ENCODE measurements at places on chromosomes 7 and 10.

- no peak for DNase-seq
Observed at GRCh38 chr7:18081617-18082016, 54.0 kb upstream of the PRPS1L1 start.

- no peak for DNase-seq
Observed at GRCh38 chr7:122166275-122166674, 22.2 kb upstream of the AASS start.

DNA sequence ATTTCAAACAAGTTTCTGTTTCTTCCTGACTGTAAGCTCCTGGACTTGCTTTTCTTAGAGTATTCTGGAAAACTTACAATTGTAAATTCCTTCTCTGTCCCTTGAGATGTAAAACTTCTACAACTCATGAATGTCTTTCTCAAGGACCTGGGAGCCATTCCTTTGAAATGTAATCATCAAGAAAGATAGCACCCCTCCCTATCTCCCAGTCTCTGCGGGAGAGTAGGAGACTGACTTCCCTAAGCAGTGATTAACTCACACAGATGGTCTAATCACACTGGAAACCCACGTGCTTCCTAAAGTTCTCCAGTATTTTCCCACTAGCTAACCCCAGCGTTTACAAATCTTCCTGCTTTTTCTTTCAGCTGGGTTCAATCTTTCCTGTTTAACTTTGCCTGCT is 549.4 kb downstream of the SORCS1 start:
- DNase-seq = no peak

DNA sequence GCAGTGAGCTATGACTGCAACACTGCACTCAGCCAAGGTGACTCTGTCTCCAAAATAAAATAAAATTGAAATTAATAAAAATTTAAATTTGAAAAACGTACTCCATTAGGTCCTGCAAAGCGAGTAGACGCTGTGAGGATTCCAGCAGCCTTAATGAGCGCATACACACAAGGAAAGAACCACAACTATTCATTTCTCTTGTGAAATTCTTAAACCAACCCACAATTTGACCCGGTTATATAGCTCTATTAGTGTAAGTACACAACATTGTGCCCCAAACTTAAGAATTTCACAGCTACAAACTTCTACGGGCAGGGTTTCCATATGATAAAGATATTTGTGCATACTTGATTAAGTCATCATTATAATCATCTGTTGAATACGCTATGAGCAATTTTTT is 84.4 kb downstream of the PARD3 start:
- no peak for DNase-seq

GRCh38 chr10:24009115-24009514 is 199.8 kb upstream of the KIAA1217 start:
- no peak for DNase-seq

GRCh38 chr10:122699796-122700455 is at the start of gene C10orf120:
Gene C10orf120 (minus strand): TSS chr10:122699846. CDS start chr10:122699790, 56 bp downstream.
- no peak for DNase-seq

GRCh38 chr7:20249376-20249775 is 32.2 kb upstream of the MACC1 start:
- no peak for DNase-seq

DNA sequence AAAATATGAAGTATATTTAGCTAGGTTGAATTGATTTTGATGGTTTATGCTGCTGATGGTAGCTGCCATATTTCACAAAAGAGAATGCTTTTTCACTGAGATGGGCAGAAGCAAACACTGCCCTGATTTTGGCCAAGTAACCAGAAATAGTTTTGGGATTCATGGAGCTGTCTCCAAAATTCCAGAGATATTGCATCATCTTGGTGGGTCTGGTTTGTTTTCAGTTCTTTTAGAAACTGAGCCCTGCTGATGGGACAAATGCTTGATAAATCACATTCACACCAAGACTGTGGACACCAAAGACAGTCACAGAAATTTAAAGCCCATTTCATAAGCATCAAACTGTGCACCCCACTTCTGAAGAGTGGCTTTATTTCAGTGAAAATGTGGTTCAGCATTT is 140.5 kb downstream of the BICC1 start:
- DNase-seq = no peak

DNA sequence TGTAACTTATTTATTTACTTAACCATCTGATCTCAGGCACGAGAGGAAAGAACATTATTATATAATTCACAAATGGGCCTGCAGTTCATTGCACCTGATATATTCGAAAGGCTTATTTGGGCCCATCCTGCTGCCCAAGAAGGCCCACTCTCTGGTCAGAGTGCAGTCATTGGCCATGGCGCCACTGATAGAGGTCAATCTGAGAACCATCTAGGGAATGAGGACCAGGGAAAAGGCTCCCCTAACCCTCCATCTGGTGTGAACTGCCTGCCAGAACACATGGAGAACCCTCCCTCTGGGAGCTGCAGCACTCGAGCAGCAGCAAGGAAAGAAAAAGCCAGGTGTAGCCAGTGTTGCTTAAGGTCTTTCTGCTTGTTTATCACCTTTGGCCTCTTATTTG is 136.6 kb downstream of the REEP3 start:
- DNase-seq = no peak

GRCh38 chr10:52952391-52953055 is 179.9 kb upstream of the MBL2 start:
- no peak for DNase-seq

- DNase-seq = no peak
Observed at GRCh38 chr10:61385231-61386001, 67.8 kb downstream of the TMEM26 start.

DNA sequence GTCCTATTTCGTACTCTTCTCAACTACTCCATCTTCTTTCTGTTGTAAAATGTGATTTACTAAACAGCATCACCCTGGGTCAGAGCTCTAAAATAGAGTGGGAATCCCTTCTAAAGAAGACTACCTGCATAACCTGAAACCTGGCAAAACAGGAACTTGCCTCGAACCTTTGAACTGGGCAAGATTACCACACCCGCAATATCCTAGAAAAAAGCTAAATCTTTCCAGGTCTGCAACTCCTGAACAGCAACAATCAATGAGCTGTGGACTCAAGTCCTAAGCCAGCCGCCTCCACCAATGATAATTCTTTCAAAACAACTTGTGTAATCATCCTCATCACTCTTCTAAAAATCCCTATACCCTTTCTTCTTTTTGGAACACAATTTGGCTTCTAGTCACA is 824.2 kb upstream of the COBL start:
- DNase-seq = no peak

GRCh38 chr7:27150568-27151340 is 1.6 kb downstream of the HOXA3 start:
- no peak for DNase-seq

DNA sequence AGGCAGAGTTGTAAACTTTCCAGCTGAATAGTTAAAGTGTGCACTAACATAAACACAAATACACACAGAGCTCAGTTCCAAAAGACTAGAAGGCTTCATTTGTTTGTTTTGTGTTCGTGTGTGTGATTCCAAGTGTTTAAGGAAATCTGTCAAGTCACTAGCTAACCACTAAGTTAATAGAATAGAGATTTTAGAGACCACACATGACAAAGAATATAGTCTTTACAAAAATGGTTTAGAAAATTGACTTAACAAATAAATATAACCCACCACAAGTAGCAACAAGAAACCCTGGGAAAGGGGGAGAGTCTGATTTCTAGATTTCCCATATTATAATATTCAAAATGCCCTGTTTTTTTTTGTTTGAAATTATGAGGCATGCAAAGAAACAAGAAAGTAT is 209.4 kb downstream of the FZD1 start:
- no peak for DNase-seq

- DNase-seq = no peak
Observed at GRCh38 chr7:41451826-41452225, 251.1 kb downstream of the INHBA start.

GRCh38 chr10:3747984-3748383 is 37.0 kb downstream of the KLF6 start:
- DNase-seq = no peak

DNA sequence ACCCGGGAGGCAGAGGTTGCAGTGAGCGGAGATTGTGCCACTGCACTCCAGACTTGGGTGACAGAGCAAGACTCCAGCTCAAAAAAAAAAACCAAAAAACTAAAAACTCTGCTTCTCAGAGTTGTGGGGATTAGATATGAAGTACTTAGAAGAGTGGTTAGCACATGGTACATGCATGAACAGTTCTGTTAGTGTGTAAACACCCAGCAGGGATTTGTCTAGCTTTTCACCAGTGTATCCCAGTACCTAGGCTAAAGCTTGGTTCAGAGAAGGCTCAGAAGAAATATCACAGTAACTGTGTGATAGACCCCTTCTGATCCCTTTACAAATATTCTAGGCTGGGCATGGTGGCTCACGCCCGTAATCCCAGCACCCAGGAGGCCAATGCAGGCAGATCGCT is 9.5 kb downstream of the PPIA start:
- DNase-seq = no peak

DNA sequence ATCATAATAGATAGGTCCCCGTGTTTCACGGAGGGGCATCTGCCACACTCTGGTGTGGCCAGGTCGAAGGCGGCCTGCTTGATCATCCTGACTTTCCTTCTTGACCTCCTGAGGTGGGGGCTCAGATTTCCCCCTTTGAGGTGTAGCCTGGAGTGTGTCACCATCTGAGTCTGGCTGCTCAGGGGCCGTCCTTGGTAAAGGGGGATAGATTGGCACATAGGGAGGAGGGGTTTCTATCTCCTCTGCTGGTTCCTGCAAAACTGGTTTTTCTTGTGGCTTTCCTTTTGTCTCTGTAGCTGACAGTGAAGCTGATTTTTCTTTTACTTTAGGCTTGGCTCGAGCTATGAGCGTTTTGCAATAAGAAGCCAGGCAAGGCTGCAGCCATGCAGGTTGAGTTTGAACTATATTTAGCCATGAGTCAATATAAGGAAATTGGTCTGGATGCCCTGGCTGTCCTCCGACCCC is 7.1 kb upstream of the ZNF117 start:
- DNase-seq = no peak

DNA sequence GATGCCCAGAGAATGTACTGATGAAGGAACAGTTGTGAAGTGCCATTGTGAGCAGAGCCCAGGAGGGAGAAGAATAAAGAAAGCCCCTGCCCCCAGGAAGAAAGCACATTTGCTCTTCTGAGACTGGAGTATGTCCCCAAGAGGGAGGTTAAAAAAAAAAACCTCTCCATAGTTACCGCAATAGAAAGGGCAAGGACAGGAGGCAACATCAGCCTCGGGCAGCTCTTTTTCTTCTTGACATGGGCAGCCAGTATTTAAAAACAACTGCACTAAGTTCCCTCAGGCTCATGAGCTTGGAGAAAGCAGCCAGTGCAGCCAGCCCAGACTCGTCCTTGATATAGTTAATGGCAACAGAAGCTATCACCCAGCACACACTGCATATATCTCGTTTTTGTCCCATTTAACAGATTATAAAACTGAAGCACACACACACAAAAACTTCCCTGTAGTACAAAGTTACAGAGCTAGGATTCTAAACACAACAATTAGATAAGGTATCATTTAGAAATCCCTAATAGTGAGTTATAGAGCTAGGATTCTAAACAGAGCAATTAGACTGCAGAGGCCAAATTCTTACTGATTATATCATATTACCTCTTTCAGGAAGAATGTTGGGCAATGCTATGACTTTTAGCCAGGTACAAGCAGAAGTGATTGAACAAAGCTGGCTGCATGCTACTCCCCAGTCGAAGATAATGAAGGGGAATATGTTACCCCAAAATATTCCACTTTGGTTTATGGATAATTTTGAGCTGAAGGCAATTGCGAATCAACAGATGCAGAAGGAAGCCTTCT is 823.5 kb downstream of the GRID1 start:
- no peak for DNase-seq

Data from BJ (cell line).